CD4-positive, alpha-beta T cell treated with Interleukin-6 for 4 hours (primary cell): ENCODE measurements at places on chromosomes 1 and 21.

DNA sequence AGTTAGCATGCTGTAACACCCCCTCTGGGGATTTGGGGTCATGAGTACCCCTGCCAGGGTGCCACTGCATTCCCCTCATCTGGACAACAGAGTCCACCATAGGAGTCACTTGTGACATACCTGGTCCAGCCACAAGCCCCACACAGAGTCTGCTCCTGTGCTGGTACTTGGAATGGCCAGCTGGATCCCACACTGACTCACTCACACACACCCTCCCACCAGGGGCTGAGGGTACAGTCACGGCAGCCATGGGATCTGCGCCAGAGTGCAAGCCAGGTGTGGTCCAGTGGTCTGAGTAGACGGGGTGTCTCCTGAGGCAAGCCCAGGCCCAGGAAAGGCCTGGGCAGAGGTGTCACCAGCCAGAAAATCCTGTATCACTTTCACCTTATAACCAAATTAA, 67.7 kb downstream of the MRPL39 start:
- no peak for DNase-seq

DNA sequence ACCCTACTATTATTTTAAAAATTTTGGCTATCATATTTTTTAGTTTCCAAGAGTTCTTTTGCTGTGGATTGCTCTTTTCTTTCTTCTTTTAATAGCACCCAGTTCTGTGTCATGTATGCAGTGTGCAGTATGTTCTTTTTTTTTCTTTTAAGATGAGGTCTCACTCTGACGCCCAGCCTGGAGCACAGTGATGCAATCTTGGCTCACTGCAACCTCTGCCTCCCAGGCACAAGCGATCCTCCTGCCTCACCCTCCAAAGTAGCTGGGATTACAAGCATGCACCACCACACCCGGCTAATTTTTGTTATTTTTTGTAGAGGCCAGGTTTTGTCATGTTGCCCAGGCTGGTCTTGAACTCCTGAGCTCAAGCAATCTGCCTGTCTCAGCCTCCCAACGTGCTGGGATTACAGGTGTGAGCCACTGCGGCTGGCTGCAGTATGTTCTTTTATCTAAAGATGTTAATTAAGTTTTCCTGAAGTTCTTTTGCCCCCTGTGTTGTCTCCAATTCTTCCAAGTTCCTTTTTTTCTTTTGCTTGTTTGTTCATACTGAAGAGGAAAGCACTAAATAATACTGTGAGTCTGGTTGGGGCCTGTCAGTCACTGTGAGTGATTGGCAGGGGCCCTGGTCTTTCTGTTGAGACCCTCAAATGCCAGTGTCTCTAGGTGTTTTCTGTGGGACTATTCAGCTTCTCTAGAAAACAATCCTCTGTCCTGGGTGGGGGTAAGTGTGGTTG, 17.5 kb upstream of the TTC22 start:
- DNase-seq: no peak

- DNase-seq: no peak
These were observed 12.7 kb upstream of the C1orf159 start for GRCh38 chr1:1128454-1129139.

DNA sequence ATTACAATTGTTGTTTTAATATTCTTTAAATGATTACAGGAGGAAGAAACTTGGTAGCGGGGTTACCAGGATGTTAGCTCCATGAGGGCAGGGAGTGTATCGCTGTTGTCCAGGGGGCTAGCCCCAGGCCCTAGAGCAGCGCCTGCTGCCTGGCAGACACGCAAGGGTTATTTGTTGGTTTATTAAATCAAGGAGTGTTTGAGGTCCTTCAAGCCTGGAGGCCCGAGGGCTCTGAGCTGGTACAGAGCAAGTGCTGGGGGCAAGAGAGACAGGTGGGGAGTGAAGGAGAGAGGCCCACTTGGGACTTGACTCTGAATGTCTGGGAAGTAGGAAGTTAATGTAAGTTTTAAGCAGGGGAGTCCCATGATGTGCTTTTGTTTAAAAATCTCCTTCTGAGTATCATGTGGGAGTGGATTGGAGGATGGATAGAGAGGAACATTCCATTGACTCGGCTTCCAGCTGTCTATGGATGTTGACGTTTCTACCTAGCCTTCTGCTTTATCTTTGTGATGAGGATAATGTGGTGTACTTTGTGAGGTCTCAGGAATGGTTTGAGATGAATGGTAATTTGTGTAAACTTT, 8.7 kb downstream of the ITSN1 start:
- DNase-seq: no peak

GRCh38 chr1:204176049-204176448, 9.9 kb upstream of the REN start:
- DNase-seq: no peak

- no peak for DNase-seq
These were observed at the start of gene PLD5 for GRCh38 chr1:242524571-242525359. TSS of gene PLD5 (minus strand) at chr1:242524697.

DNA sequence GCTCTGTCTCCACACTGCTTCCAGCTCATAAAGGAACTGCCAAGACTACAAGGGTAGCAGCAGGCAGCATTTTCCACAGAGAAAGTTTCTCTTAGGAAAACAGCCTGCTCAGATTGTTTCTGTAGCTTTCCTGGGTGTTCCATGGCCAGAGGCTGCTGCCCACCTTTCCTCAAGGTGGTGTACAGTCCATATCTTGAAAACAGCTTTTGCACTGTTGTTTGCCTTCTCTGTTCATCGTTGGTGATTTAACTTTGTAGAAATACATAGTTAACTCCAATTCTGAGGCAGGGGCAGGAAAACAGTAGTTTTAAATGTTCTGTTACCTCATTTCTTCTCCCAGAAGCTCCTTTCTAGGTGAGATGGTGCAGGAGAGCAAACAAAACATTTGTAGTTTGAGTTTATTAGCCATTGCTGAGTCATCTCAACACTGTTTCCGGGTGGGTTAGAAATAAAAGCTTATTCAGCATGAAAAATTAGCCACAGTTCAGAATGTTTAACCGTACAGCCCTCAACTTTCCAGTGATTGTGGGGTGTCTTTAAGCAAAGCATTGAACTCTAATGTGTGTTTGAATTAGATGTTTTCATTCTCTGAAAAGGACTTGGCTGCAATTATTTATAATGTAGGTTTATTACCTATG, 41.7 kb downstream of the DIP2A start:
- peak; percentile 9 for DNase-seq

- DNase-seq: no peak
These were observed 460.2 kb downstream of the KIF26B start for GRCh38 chr1:245615001-245615400.

GRCh38 chr1:229709500-229710013, 83.5 kb downstream of the URB2 start:
- DNase-seq: no peak

GRCh38 chr1:8572106-8572505, 245.3 kb downstream of the RERE start:
- DNase-seq: no peak

GRCh38 chr1:28058168-28058567, 30.2 kb downstream of the EYA3 start:
- DNase-seq: no peak

- no peak for DNase-seq
These were observed 267.4 kb downstream of the CAMTA1 start for GRCh38 chr1:7052701-7053100.

DNA sequence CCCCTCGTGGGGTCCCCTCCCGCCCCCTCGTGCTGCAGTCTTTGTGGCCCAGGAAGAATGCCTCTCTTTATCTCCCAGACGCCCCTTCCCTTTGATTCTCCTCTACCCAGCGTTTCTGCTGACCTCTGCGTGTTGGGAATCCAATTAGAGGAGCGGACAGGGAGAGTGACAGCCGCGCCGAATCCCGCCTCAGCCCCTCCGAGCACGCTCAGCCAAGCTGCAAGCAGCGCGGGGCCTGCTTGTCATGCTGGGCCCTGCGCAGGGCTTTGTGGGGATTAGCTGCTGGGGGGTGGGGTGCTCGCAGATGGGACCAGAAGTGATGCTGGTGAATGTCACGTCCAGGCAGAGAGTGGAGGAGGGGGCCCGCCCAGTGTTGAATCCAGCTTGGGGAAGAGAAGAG, 91.1 kb downstream of the EPHB2 start:
- no peak for DNase-seq

GRCh38 chr1:239952348-239953308, 139.1 kb upstream of the FMN2 start:
- no peak for DNase-seq

DNA sequence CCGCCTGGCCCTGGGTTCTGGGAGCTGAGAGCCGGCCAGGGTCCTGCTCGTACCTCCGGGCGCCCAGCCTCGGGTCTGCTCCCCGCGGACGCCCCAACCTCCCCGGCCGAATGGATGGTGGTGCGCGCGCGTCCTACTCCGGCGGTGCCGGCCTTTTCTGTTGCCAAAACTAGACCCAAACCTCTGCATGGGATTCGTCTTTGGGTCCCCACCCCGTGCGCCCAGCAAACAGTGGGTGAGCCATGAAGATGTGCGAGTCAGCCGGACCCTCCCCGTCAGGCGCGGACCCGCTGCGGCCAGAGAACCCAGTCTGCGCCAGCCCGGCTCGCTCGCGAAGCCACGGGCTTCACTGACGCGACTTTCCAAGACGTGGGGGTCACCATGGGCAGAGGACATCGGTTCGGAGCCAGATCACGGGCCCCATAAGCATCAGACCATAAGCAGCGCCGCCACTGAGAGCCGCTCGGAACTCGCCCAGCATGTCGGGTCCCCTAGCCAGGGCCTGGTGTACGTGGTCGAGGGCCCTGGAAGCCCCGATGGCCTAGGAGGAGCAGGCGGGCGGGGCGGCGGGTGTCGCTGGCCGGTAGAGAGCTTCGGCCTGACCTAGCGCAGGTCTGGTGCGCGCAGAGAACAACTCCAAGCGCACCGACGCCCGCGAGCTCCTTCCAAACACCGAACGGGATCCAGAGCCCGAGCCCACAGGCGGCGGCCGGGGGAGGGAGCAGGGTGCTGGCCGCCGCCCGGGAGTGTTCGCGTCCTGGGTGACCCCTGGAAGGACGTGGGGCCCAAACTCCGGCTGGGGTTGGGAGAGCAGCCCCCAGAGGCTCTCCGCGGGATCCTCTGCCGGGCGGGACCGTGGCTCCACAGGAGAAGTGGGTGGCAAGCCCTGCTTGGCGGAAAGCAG, 1.0 kb upstream of the TP73 start:
- DNase-seq: no peak

GRCh38 chr1:106889059-106889458, 167.4 kb upstream of the PRMT6 start:
- no peak for DNase-seq

- DNase-seq: no peak
These were observed 56.1 kb downstream of the HIVEP3 start for GRCh38 chr1:41862384-41863221.

- DNase-seq: no peak
These were observed 633 bp upstream of the PPFIA4 start for GRCh38 chr1:203025686-203026030.

- no peak for DNase-seq
These were observed 132.4 kb downstream of the MAP3K21 start for GRCh38 chr1:233459968-233460367.

- no peak for DNase-seq
These were observed 89.0 kb upstream of the BCAR3 start for GRCh38 chr1:93770640-93771039.

DNA sequence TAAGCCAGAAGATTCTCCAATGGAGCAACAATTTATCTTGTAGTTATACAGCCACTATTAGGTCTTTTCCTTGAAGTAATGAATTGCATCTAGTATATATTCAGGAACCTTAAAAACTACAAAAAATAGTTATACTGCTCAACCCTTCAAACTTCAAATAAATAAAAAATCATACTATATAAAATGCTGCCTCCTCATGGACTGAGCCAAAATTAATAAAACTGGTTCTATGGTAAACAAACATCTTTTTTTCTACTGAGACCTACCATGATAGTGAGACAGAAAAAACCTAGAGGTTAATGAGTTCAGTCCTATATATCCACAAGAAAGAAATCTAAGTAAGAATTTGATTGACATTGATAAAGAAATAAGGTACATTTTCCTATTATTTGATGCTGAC, 67.7 kb downstream of the GPATCH2 start:
- DNase-seq: no peak

DNA sequence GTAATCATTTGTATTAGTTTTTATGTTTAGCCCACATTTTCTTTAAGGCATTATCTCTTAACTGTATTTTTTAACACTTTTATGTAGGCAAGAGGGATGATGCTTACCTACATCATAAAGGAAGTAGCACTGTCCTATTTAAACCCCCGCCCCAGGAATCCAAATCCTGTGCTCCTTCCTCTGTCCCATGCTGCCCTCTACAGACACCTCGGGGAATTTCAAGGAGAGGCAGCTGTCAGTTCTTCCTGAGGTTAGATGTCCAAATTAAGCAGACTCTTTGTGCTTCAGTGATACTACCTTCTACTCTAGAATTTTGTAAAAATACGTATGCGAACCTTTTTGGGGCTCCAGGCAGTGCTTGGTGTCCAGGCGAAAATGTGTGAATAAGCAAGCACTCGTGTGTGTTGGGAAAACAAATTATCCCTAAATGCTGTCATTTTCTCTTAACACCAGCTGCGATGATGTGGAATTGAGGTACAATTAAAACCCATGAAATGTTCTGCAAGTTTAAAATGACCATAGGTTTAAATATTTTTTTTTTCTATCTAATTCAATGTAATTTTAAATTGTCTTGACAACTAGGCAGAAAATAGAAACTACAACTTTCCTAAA, 19.2 kb downstream of the CRCT1 start:
- peak; percentile 3 for DNase-seq

DNA sequence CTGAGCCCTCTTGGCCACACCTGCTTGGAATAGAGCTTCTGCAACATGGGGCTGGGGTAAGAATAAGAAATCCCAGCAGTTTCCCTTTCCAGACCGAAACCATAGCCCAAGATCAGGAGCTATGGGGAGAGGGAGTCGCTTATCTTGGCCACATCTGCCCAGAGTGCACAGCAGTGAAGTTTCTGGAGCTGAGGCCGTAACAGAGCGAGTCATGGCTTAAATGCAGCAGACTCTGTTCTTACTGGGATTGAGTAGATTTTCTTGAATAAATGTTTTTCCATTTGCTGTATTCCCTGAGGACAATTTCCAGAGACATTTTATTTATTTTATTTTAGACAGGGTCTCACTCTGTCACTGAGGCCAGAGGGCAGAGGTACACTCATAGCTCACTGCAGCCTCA, 33.5 kb downstream of the CFAP57 start:
- DNase-seq: no peak

DNA sequence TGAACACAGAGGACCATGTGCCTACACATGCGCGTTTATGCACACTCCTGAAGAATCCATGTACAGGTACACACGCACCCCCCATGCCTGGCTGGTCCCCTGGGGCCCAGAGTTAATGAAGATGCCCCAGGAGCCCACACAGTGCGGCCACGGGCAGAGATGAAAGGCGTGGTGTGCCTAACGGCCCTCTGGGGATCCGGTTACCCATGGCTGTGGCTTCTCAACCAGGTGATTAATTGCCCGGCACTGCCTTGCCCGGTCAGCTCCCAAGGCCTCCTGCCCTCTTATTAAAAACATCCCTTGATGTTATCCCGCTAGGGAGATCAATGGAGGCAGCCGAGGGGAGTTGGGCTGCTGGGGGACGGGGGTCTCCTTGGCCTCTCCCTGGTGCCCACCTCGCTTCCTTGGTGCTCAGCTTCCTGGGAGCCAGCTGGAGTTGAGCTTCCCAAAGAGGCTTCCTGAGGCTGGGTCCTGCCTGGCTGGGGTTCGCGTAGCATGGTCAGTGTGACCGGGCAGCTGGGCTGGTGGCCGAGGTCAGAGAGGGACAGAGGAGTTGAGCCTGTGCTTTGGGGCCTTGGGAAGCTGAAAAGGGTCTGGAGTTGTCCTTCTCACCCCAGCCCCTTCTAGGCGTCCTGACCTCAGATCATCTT, 75.0 kb upstream of the WNT4 start:
- DNase-seq: no peak

GRCh38 chr1:31932491-31933316, 5.5 kb downstream of the PTP4A2 start:
- DNase-seq: no peak

GRCh38 chr1:41503538-41504113, 19.1 kb upstream of the EDN2 start:
- DNase-seq: no peak

- no peak for DNase-seq
These were observed 119.0 kb downstream of the ROR1 start for GRCh38 chr1:63892632-63893395.
